Lower lobe of right lung (tissue), 2 donors: ENCODE measurements at places on chromosomes 3 and 15. TPM values are rescaled to one million over a fixed set of nuclear protein-coding genes. Genes with fewer than 3 reads are reported as not detected.

DNA sequence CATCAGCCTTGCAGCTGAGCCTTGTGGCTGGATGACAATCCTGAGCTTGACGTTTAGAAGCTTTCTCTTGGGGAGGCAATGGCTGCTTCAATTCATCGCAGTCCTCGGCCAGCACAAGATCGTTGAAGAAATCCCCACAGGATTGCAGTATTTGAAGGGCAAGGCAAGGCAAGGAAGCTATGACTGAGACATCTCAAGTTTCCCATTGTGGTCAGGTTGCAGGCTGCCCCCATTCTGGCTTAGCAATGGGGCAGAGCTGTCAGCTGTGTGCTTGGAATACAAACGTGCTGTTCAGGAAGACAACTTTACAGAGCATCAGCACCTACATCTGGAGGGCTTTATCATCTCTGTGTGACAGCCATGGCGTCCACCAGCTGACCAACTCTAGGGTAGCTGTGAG is 275.9 kb upstream of the TBL1XR1 start:
- DNase-seq: no peak
- no peak overlapping the region for H3K27ac ChIP-seq
- H3K4me1 ChIP-seq: peaks cover 13% of the 10 kb centered on the region
- no peaks in the 10 kb centered on the region for H3K36me3 ChIP-seq
- H3K4me3 ChIP-seq: no peak overlapping the region
- H3K27me3 ChIP-seq: no peaks in the 10 kb centered on the region

GRCh38 chr3:153356908-153357307 is 194.9 kb downstream of the RAP2B start:
- no peak overlapping the region for H3K4me3 ChIP-seq
- no peak for DNase-seq
- no peak overlapping the region for H3K27ac ChIP-seq

DNA sequence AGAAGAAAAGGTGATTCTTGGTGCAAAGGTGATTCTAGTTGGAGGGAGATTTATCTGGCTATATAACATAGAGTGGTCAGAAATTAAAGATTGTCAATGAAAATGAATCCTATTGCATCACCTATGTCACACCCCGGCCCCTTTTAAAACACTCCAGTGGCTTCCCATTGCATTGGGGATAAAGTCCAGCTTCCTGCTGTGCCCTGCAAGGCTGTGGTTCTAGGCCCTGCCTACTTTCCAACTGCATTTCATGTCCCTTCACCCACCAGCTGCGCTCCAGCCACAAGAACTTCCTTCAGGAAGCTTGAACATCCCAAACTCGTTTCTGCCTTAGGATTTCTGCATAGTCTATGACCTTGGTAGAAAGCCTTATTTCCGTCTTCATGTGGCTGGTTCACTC is 118.7 kb upstream of the UMPS start:
- no peak overlapping the region for H3K27ac ChIP-seq
- H3K4me1 ChIP-seq: no peaks in the 10 kb centered on the region
- no peak overlapping the region for H3K4me3 ChIP-seq
- H3K27me3 ChIP-seq: no peaks in the 10 kb centered on the region

GRCh38 chr15:59953392-59953883 is 50.7 kb upstream of the FOXB1 start:
- H3K36me3 ChIP-seq: no peaks in the 10 kb centered on the region
- H3K27ac ChIP-seq: no peak overlapping the region
- no peak for DNase-seq
- no peaks in the 10 kb centered on the region for H3K4me1 ChIP-seq

The NAALADL2 gene
- 9.8 TPM for total RNA-seq
